Activated CD4-positive, alpha-beta T cell treated with anti-CD3 and anti-CD28 coated beads, Interleukin-2, amount 10 ng/mL, durations not matched to agents 24 days and 14 days (primary cell): ENCODE measurements at places on chromosomes 1 and 21. TPM values are rescaled to one million over a fixed set of nuclear protein-coding genes. Genes with fewer than 3 reads are reported as not detected.

RAD54L gene
- 55.5 and 59.6 TPM in 2 replicates for total RNA-seq

ZNF683 gene
- not detected in 2 replicates for total RNA-seq

TMEM52 gene
- total RNA-seq, result 1.1 and 3.1 TPM in 2 replicates

TDRD10 gene
- not detected in 2 replicates for total RNA-seq

CFAP45 gene
- total RNA-seq, result 1.5 TPM in 2 replicates

TSPAN2 gene
- 0.21 and 0.31 TPM in 2 replicates for total RNA-seq

HES3 gene
- not detected in 2 replicates for total RNA-seq

DNA sequence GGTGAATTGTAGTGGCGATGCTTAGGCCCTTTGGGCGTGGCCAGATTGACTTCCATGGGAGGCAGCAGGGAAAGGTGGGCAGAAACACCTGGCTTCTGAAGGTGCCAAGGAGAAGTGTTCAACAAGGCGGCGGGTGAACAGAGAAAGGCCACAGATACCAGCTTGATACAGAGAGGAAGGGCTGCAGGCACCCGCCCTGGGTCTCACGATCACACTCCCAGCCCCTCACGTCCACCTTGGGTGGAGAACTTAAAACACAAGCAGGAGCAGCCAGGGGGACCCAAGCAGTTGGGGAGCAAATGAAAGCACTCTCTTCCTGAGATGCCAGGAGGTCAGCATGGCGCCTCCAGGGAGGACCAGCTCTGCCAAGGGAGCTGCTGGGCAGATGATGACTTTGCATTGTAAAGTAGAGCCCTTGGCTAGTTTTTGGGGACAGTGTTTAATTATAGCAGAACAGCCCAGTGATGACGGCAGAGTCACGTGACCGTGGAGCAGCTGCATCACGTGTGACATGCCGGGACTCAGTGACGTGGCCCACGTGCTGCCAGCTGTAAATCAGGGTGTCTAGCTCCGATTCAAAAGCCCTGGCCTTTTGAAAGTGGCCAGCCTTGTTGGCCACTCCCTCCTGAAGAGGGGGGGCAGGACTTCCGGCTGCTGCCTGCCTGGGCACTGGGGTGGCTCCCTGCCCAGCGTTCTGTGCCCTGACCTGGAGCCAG lies 19.0 kb downstream of the SLC37A1 start:
- peaks cover 28% of the 10 kb centered on the region for H3K36me3 ChIP-seq
- H3K27ac ChIP-seq, result no peak overlapping the region
- no peak overlapping the region for H3K4me3 ChIP-seq

- H3K4me1 ChIP-seq, result no peaks in the 10 kb centered on the region
- no peak overlapping the region for H3K4me3 ChIP-seq
- no peak for DNase-seq
- H3K27ac ChIP-seq, result no peak overlapping the region
Observed at GRCh38 chr1:13956393-13956792, 256.4 kb downstream of the PRDM2 start.

DNA sequence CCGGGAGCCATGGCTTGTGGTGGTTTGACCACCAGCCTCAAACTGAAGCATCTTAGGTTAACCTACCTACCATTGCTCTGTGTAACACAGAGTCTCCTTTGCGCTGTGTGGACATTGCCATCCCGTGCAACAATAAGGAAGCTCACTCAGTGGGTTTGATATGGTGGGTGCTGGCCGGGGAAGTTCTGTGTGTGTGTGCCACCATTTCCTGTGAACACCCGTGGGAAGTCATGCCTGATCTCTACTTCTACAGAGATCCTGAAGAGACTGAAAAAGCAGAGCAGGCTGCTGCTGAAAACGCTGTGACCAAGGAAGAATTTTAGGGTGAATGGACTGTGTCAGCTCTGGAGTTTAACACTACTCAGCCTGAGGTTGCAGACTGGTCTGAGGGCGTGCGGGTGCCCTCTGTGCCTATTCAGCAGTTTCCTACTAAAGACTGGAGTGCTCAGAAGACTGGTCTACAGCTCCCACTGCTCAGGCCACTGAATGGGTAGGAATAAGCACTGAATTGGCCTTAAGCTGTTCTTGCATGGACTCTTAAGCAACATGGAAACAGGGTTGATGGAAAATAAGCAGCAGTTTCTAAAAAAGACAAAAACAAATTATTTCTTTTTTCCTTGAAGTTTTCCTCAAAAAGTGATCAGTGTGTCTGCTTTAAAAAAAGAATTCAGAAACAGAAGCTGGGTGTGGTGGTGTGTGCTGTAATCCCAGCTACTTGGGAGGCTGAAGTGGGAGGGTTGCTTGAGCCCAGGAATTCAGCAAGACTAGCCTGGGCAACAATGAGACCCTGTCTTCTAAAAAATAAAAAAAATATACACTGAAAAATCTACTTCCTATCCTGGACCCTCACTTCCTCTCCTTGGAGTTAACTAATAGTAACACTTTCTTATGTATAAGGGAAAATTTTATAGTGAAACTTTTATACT lies 14.6 kb downstream of the CEP350 start:
- no peak for DNase-seq
- H3K27me3 ChIP-seq, result no peaks in the 10 kb centered on the region
- H3K27ac ChIP-seq, result peak overlapping the region; percentile 32
- peaks cover 27% of the 10 kb centered on the region for H3K4me1 ChIP-seq
- peaks cover 35% of the 10 kb centered on the region for H3K36me3 ChIP-seq
- no peak overlapping the region for H3K4me3 ChIP-seq

GRCh38 chr1:209641832-209642172 lies 10.4 kb downstream of the LAMB3 start:
- no peak for DNase-seq
- no peak overlapping the region for H3K27ac ChIP-seq
- H3K27me3 ChIP-seq, result no peaks in the 10 kb centered on the region

DNA sequence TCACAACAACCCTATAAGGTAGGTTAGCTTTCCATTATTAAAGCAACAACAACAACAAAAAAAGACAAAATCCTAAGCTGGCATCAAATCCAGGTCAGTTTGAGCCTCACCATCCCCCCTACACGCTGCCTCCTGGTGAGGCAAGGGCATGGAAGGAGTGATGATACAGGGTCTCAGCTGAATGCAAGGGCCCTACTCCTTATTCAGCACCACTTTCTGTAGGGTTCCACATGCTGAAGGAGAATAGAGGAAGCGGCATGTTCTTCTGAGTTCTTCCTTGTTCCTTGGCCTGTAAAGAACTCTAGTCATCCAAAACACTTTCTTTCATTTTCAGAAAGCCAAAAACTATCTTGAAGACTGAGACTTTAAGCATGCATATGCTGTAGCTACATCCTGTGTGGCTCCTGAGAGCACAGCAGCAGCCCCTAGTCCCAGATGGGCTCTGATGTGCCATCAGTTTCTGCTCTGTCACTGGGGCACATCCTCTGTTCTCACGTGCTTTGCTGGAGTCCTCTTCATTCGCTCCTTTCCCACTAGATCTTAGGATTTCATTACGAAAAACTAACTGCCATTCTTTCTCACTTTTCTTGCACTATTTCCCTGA lies 6.2 kb downstream of the ILDR2 start:
- peak overlapping the region; percentile 1 for H3K4me3 ChIP-seq
- H3K4me1 ChIP-seq, result peaks cover 45% of the 10 kb centered on the region
- no peaks in the 10 kb centered on the region for H3K36me3 ChIP-seq

- no peak overlapping the region for H3K4me3 ChIP-seq
- H3K4me1 ChIP-seq, result peaks cover 3% of the 10 kb centered on the region
- H3K36me3 ChIP-seq, result peaks cover 2% of the 10 kb centered on the region
- H3K27me3 ChIP-seq, result no peaks in the 10 kb centered on the region
- no peak for DNase-seq
Observed at GRCh38 chr1:41101076-41101475, 79.6 kb upstream of the SLFNL1 start.

- no peak for DNase-seq
- H3K27ac ChIP-seq, result no peak overlapping the region
- no peaks in the 10 kb centered on the region for H3K27me3 ChIP-seq
- no peaks in the 10 kb centered on the region for H3K4me1 ChIP-seq
Observed at GRCh38 chr1:103230061-103230460, 121.7 kb upstream of the COL11A1 start.

- H3K4me3 ChIP-seq, result no peak overlapping the region
- H3K27me3 ChIP-seq, result no peaks in the 10 kb centered on the region
- H3K36me3 ChIP-seq, result peaks cover 3% of the 10 kb centered on the region
- DNase-seq, result no peak
- H3K27ac ChIP-seq, result no peak overlapping the region
Observed at GRCh38 chr21:26148840-26149354, 21.7 kb downstream of the APP start.

- peaks cover 77% of the 10 kb centered on the region for H3K27me3 ChIP-seq
- no peak overlapping the region for H3K4me3 ChIP-seq
- no peak for DNase-seq
- H3K4me1 ChIP-seq, result peaks cover 10% of the 10 kb centered on the region
- H3K27ac ChIP-seq, result no peak overlapping the region
- no peaks in the 10 kb centered on the region for H3K36me3 ChIP-seq
Observed at GRCh38 chr21:36704958-36705678, 6.2 kb downstream of the SIM2 start.

DNA sequence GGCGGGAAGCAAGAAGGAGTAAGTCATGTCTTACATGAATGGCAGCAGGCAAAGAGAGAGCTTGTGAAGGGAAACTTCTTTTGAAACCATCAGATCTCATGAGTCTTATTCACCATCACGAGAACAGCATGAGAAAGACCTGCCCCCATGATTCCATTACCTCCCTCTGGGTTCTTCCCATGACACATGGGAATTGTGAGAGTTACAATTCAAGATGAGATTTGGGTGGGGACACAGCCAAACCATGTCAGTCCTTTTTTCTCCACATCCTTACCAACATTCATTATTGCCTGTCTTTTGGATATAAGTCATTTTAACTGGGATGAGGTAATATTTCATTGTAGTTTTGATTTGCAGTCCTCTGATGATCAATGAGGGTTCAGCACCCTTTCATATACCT lies 81.0 kb downstream of the DIRAS3 start:
- H3K4me1 ChIP-seq, result no peaks in the 10 kb centered on the region
- H3K4me3 ChIP-seq, result no peak overlapping the region
- H3K27ac ChIP-seq, result no peak overlapping the region
- H3K36me3 ChIP-seq, result no peaks in the 10 kb centered on the region

- H3K27me3 ChIP-seq, result peaks cover 16% of the 10 kb centered on the region
- H3K4me1 ChIP-seq, result no peaks in the 10 kb centered on the region
- no peak overlapping the region for H3K4me3 ChIP-seq
- H3K27ac ChIP-seq, result no peak overlapping the region
- no peaks in the 10 kb centered on the region for H3K36me3 ChIP-seq
Observed at GRCh38 chr1:229101011-229101871, 169.7 kb upstream of the RAB4A start.
